ENCODE measurements at places on chromosomes 16 and 17.

GRCh38 chr17:68102318-68102758 is 66.8 kb downstream of the KPNA2 start:
- DNase-seq = peak; percentile 34

DNA sequence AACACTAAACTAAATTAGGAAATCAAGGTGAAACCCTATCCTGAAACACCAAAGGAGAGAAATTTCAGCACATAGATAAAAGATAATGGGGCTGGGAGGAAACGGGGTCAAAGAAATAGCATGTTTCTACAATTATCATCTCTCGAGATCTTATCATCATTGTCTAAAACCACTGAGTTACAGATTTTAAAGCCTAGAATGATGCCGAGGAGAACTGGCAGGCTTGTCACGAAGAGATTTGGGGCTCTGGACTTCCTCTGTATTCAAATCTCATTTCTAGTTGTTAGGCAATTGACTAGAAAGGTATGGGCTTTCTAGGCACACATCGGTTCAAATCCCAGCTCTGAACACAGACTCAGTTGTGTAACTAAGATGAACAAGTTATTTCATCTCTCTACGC is 9.3 kb downstream of the PDZD9 start:
- DNase-seq = no peak

DNA sequence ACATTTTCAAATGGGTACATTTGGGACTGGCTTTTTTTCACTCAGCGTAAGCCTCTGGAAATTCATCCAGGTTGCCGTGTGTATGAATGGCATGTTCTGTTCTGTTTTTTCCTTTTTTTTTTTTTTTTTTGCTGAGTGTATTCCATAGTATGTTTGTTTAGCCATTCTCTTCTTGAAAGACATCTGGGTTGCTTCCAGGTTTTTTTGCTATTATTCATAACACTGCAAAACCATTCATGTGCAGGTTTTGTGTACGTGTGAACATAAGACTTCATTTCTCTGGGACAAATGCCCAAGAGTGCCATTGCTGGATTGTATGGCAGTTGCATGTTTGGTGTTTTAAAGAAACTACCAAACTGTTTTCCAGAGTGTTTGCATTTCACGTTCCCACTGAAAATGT is 335.9 kb upstream of the TNRC6C start:
- no peak for DNase-seq

GRCh38 chr17:19281161-19281560 is 44.0 kb downstream of the EPN2 start:
- no peak for DNase-seq

- no peak for DNase-seq
These were observed 144.0 kb downstream of the SOX9 start for GRCh38 chr17:72264682-72265405.

GRCh38 chr16:48450367-48450766 is 65.2 kb upstream of the SIAH1 start:
- DNase-seq = no peak

Data from CD4-positive, alpha-beta T cell treated with Interleukin-4 for 4 hours (primary cell).